HepG2 (cell line): ENCODE measurements at places on chromosomes 1 and 21. TPM values are rescaled to one million over a fixed set of nuclear protein-coding genes. Genes with fewer than 3 reads are reported as not detected.

- no peak for DNase-seq
- peak within 1 kb of the TSS; percentile 66 for H3K4me3 ChIP-seq
- H3K4me1 ChIP-seq, result peaks cover 20% of the 10 kb centered on the region
Measured at GRCh38 chr21:36134803-36135390, at the start of gene CBR3. CBR3 (plus strand) TSS chr21:36135079; CDS start chr21:36135193, 114 bp downstream.

GRCh38 chr1:210373878-210374599 lies 45.3 kb downstream of the HHAT start:
- H3K4me3 ChIP-seq, result 0 out of 2 replicates have a peak overlapping the region, but pooled peaks have one; percentile 11
- peak; percentile 98 for DNase-seq
- H3K27me3 ChIP-seq, result no peaks in the 10 kb centered on the region

DNA sequence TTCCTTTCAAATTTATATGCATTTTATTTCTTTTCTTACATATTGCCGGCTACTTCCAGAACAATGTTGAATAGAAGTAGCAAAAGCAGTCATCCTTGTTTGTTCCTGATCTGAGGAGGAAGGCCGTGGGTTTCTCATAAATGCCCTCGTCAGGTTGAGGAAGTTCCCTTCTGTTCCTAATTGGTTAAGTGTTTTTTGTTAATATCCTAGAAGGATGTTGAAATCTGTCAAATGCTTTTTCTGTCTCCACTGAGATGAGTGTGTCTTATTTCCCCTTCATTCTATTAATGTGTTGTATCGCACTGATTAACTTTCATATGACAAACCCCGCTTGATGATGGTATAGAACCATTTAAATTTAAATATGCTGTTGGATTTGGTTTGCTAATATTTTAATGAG lies 15.4 kb downstream of the TTLL10 start:
- DNase-seq, result no peak
- H3K27me3 ChIP-seq, result peaks cover 19% of the 10 kb centered on the region
- H3K27ac ChIP-seq, result no peak overlapping the region
- H3K36me3 ChIP-seq, result no peaks in the 10 kb centered on the region
- peaks cover 14% of the 10 kb centered on the region for H3K4me1 ChIP-seq
- H3K4me3 ChIP-seq, result no peak overlapping the region

DNA sequence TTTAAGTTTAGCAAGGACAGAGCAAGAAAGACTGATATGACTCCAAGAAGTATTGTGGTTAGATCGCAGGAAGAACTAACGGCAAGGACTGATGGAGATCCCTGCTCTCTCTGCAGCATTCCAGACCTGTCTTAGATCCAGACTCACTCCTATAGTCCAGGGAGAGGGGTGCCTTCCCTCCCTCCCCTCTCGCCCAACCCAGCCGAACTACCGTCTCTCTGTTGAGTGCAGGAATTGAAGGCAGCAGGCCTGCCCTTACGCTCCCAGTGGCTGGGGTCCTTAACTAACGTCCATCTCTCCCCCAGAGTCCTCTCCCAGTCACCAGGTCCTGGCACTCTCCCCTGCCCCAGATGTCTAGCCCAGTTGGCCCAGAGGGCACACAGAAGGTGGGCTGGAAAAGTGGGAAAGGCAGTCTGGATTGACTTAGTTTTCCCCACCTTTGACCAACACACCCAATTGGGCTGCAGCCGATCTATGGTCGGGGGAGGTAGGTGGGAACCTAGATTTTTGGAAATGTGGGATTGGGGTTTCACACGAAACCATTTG lies 1.1 kb downstream of the CRABP2 start:
- no peak for DNase-seq
- no peaks in the 10 kb centered on the region for H3K36me3 ChIP-seq
- no peak overlapping the region for H3K4me3 ChIP-seq
- H3K4me1 ChIP-seq, result peaks cover 25% of the 10 kb centered on the region

- DNase-seq, result no peak
- H3K4me1 ChIP-seq, result peaks cover 6% of the 10 kb centered on the region; the same call in 1 of the 2 replicates
- H3K4me3 ChIP-seq, result no peak overlapping the region
- no peak overlapping the region for H3K27ac ChIP-seq
Measured at GRCh38 chr21:42140196-42140934, 69.2 kb downstream of the UMODL1 start.

GRCh38 chr1:23392125-23392855 lies 22.7 kb upstream of the ZNF436 start:
- H3K4me1 ChIP-seq, result peaks cover 19% of the 10 kb centered on the region; the same call in 1 of the 2 replicates
- no peak for DNase-seq
- H3K27ac ChIP-seq, result no peak overlapping the region
- no peaks in the 10 kb centered on the region for H3K27me3 ChIP-seq

DNA sequence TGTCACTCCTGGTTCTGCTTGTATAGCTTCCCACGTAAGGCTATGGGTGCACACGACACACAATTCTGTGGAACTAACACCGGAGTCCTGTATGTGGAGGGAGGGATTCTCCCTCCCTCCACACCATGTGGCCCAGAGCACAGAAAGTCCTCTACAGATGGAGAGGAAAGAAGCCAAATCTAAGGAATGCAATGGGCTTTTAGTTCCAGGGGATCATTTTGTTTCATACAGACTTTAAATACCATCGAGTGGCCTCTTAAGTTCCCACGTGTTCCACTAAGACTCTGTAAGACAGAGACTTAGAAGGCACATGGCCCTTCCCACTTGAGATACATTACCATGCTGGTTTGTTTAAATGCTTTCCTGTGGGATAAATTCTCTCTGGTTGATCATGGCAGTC lies 156.0 kb downstream of the TGFB2 start:
- no peak overlapping the region for H3K4me3 ChIP-seq
- no peaks in the 10 kb centered on the region for H3K4me1 ChIP-seq
- no peak overlapping the region for H3K27ac ChIP-seq
- DNase-seq, result no peak
- H3K27me3 ChIP-seq, result no peaks in the 10 kb centered on the region

DNA sequence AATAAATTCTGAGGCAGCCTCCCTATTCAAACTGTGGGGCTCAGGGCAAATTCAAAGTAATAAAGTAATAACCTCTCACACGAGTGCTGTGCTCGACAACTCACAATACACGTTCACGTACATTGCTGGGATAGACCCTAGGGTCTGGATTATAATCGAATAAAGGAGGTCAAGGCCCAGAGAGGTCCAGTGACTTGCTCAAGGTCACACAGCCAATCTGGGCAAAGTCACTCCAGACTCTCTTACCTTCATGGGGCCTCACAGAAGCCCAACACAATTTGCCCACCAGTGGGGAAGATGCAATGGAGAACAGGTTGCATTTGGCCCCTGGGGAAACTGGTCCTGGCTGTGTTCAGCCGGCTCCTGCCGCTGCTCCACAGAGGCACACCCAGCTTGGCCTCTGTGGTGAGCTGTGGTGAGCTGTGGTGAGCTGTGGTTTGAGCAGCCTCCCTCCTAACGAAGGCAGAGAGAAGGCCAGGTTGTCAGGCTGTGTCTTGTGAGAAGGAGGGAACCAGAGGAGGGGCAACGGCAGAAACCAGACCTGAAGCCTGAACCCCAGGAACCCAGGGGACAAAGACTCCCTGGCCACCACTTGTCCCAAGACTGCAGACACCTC lies 35.1 kb downstream of the NUAK2 start:
- no peak for DNase-seq
- H3K27me3 ChIP-seq, result no peaks in the 10 kb centered on the region

GRCh38 chr1:9181990-9182783 lies 52.4 kb upstream of the H6PD start:
- peak overlapping the region; percentile 92 for H3K27ac ChIP-seq
- H3K4me3 ChIP-seq, result peak overlapping the region; percentile 94
- DNase-seq, result peak; percentile 53
- H3K4me1 ChIP-seq, result peaks cover 71% of the 10 kb centered on the region

GRCh38 chr21:14567331-14568279 lies 21.5 kb upstream of the SAMSN1 start:
- H3K4me1 ChIP-seq, result no peaks in the 10 kb centered on the region
- H3K27me3 ChIP-seq, result no peaks in the 10 kb centered on the region
- H3K4me3 ChIP-seq, result no peak overlapping the region
- no peak overlapping the region for H3K27ac ChIP-seq
- no peak for DNase-seq
- no peaks in the 10 kb centered on the region for H3K36me3 ChIP-seq

DNA sequence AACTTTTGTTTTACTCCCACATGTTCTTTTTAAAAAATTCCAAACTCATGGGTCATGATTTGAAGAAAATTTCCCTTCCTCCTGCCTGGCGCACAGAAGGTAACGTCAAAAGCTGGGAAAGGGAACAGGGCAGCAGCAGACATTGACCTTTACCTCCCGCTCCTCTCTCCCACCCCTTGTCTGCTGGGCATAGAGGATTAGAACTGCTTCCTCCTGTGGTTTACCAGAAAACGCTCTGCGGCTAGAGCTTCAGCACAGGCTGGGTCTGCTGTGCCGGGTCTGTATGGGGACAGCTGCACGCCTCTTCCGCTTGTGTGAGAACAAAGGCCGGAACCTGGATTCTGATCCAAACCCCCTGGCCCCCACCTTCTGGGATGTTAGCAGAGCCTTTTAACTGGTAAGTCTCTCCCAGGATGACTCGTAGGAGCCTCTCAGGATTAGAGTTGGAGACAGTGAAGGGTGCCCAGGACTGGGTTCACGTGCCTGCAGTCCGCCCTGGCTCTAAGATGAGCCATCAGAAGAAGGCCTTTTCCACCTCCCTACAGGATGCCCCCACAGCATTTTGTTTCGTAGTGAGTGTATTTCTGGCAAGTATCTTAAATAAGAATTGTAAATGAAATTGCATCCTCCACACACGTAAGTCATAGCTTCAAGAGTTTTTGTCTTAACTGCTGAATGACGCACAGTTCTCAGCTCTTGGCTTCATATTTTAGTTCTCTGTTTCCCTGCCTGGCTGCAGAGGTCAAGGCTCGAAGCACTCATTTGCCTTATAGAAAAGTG lies 5.2 kb downstream of the H6PD start:
- DNase-seq, result peak; percentile 83
- no peak overlapping the region for H3K4me3 ChIP-seq
- peak overlapping the region; percentile 56 for H3K27ac ChIP-seq
- H3K4me1 ChIP-seq, result peaks cover 93% of the 10 kb centered on the region
- no peaks in the 10 kb centered on the region for H3K27me3 ChIP-seq
- H3K36me3 ChIP-seq, result no peaks in the 10 kb centered on the region

DNA sequence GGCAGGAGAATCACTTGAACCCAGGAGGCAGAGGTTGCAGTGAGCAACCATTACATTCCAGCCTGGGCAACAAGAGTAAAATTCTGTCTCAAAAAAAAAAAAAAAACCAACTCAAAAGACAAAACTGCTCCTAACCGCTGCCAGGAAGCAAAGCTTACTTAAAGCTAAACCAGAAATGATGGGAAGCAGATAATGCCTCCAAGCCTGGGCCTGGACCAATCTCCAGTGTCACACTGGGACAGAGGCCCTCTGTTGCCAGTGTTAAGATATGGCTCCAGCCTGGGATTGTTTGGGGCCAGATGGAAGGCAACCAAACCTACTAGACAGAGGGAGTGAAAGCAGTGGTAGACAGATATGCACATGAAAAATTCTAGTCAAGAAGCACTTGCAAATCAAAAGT lies 36.9 kb downstream of the NSL1 start:
- H3K4me1 ChIP-seq, result 0 out of 2 replicates have a peak, but pooled peaks cover 9% of the 10 kb centered on the region
- no peak overlapping the region for H3K4me3 ChIP-seq
- no peaks in the 10 kb centered on the region for H3K27me3 ChIP-seq
- H3K36me3 ChIP-seq, result peaks cover 26% of the 10 kb centered on the region

- no peak for DNase-seq
- H3K36me3 ChIP-seq, result no peaks in the 10 kb centered on the region
Measured at GRCh38 chr1:53126495-53126894, 15.9 kb downstream of the SLC1A7 start.

- H3K36me3 ChIP-seq, result no peaks in the 10 kb centered on the region
- no peak overlapping the region for H3K27ac ChIP-seq
- peaks cover 79% of the 10 kb centered on the region for H3K4me1 ChIP-seq
- DNase-seq, result no peak
- H3K4me3 ChIP-seq, result peak overlapping the region; percentile 45
Measured at GRCh38 chr1:1895060-1895418, 4.2 kb upstream of the GNB1 start.

- no peak overlapping the region for H3K4me3 ChIP-seq
- H3K4me1 ChIP-seq, result peaks cover 18% of the 10 kb centered on the region
- H3K36me3 ChIP-seq, result no peaks in the 10 kb centered on the region
- no peak overlapping the region for H3K27ac ChIP-seq
- H3K27me3 ChIP-seq, result no peaks in the 10 kb centered on the region
- no peak for DNase-seq
Measured at GRCh38 chr1:20148571-20149500, 9.7 kb downstream of the PLA2G2F start.

- no peak for DNase-seq
- H3K27me3 ChIP-seq, result no peaks in the 10 kb centered on the region; the same call in 1 of the 2 replicates
- H3K27ac ChIP-seq, result no peak overlapping the region
- no peaks in the 10 kb centered on the region for H3K36me3 ChIP-seq
- no peaks in the 10 kb centered on the region for H3K4me1 ChIP-seq
Measured at GRCh38 chr1:223683586-223684487, 18.3 kb upstream of the CAPN8 start.

DNA sequence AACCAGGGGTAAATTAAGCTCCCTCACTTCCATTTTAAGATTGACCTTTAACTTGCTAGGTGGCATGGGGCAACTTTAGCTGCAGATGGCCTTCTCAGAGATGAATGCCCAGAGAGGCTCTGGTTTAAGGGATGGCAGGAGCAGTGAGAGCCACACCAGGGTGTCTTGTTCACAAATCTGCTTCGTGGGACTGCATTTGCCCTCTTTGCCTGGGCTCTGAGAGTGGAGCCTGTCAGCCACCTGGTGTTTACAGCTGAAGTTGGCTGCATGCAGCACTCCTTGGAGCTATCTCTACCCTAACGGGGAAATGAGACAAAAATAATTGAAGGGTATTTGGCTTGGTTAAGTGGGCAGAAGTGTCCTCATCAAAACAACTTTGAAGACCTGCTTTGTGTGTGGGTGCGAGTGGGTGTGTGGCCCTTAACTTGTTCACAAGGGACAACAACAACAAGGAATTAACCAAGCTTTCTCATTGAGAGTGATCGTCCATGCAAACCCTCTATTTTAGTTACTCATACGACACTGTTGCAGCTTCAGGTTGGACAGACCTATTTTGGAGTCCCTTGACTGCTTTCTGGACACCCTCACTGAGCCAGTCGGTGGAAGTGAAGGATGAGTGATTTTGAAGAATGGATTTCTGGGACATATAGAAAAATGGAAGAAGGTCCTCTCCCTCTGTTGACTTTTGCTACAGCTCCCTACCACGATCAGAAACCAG lies 29.8 kb downstream of the PGM1 start:
- no peak overlapping the region for H3K27ac ChIP-seq
- H3K36me3 ChIP-seq, result peaks cover 20% of the 10 kb centered on the region
- DNase-seq, result no peak
- H3K4me3 ChIP-seq, result no peak overlapping the region

- no peak overlapping the region for H3K27ac ChIP-seq
- H3K4me3 ChIP-seq, result no peak overlapping the region
- peak; percentile 45 for DNase-seq
- H3K27me3 ChIP-seq, result no peaks in the 10 kb centered on the region
- no peaks in the 10 kb centered on the region for H3K4me1 ChIP-seq
Measured at GRCh38 chr1:114979278-114979891, 50.2 kb upstream of the TSHB start.

The HOOK1 gene
- 24.2 and 48.0 TPM in 2 replicates for total RNA-seq

The NBPF3 gene
- total RNA-seq, result 4.9 and 5.8 TPM in 2 replicates

The CPTP gene
- total RNA-seq, result 7.2 and 9.3 TPM in 2 replicates

The ELAVL4 gene
- total RNA-seq, result not detected in 2 replicates

The S100A1 gene
- total RNA-seq, result 120 and 151 TPM in 2 replicates

The CYP4A11 gene
- total RNA-seq, result not detected in 2 replicates

The FAM131C gene
- total RNA-seq, result not detected in 2 replicates

The CR1L gene
- total RNA-seq, result not detected in 2 replicates

The SPATA45 gene
- total RNA-seq, result 0.64 and 0.86 TPM in 2 replicates

The GSTM5 gene
- not detected in 2 replicates for total RNA-seq

The CFHR3 gene
- total RNA-seq, result not detected in 2 replicates

The TAS1R3 gene
- 0.15 TPM in 1 of 2 replicates, not detected in the other for total RNA-seq

The TRIM46 gene
- 0.04 and 0.08 TPM in 2 replicates for total RNA-seq
